ENCODE measurements at places on chromosomes 11 and 22. TPM values are rescaled to one million over a fixed set of nuclear protein-coding genes. Genes with fewer than 3 reads are reported as not detected.

DNA sequence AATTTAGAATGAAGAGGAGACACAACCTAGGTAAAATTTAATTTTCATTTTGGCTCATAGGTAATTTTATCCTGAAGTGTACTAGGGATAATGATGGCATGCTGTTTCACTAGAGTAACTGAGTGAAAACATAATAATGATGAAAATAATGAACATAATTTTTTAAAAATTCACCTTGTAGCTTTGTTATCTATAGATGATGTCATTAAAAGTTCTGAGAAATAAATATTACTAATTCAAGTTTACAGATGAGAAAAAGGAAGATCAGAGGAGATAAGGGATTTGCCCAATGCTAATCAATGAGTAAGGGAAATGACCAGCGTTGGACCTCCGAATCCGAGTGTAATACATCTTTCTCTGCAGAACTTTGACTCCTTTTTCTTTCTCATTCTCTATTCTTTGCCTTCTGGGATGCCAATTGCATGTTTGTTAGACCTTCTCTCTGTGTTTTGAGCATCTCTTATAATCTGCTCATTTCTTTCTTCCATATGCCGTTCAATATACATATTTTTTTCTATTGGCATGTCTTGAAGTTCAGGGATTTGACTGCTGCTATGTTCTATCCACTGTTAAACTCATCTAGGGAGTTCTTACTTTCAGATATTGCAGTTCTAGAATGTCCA lies 186.5 kb downstream of the SNX19 start:
- H3K27me3 ChIP-seq = no peaks in the 10 kb centered on the region
- H3K4me3 ChIP-seq = no peak overlapping the region
- H3K27ac ChIP-seq = no peak overlapping the region
- DNase-seq = no peak
- H3K36me3 ChIP-seq = no peaks in the 10 kb centered on the region

GRCh38 chr11:17405232-17406005 lies 17.0 kb upstream of the KCNJ11 start:
- no peaks in the 10 kb centered on the region for H3K36me3 ChIP-seq
- no peaks in the 10 kb centered on the region for H3K27me3 ChIP-seq
- peaks cover 7% of the 10 kb centered on the region for H3K4me1 ChIP-seq
- H3K27ac ChIP-seq = peak overlapping the region; percentile 29

OR8D1 gene
- polyA plus RNA-seq = not detected

GRCh38 chr11:116300232-116300631 lies 472.6 kb downstream of the BUD13 start:
- no peak overlapping the region for H3K4me3 ChIP-seq
- DNase-seq = no peak
- H3K36me3 ChIP-seq = no peaks in the 10 kb centered on the region

LTBP3 gene
- 85.3 TPM for polyA plus RNA-seq

CARD18 gene
- not detected for polyA plus RNA-seq

PIWIL4 gene
- 2.0 TPM for polyA plus RNA-seq

SHANK3 gene
- polyA plus RNA-seq = 1.9 TPM

- no peaks in the 10 kb centered on the region for H3K4me1 ChIP-seq
- H3K4me3 ChIP-seq = no peak overlapping the region
- no peak for DNase-seq
- no peaks in the 10 kb centered on the region for H3K27me3 ChIP-seq
- H3K36me3 ChIP-seq = no peaks in the 10 kb centered on the region
These were observed 241.3 kb upstream of the NCAM1 start for GRCh38 chr11:112719736-112720525.

GRCh38 chr11:133906746-133907145 lies 50.0 kb downstream of the IGSF9B start:
- DNase-seq = no peak
- H3K4me1 ChIP-seq = no peaks in the 10 kb centered on the region
- H3K36me3 ChIP-seq = no peaks in the 10 kb centered on the region
- no peaks in the 10 kb centered on the region for H3K27me3 ChIP-seq
- no peak overlapping the region for H3K4me3 ChIP-seq

RFPL2 gene
- polyA plus RNA-seq = 0.62 TPM

GRCh38 chr11:126159719-126160344 lies 51.6 kb downstream of the RPUSD4 start:
- no peak overlapping the region for H3K4me3 ChIP-seq
- peaks cover 56% of the 10 kb centered on the region for H3K4me1 ChIP-seq
- no peak for DNase-seq
- H3K36me3 ChIP-seq = no peaks in the 10 kb centered on the region
- H3K27me3 ChIP-seq = no peaks in the 10 kb centered on the region

TMPRSS5 gene
- 0.63 TPM for polyA plus RNA-seq

Measured in hepatocyte (in vitro differentiated cells).